ENCODE measurements at places on chromosomes 1 and 21.

DNA sequence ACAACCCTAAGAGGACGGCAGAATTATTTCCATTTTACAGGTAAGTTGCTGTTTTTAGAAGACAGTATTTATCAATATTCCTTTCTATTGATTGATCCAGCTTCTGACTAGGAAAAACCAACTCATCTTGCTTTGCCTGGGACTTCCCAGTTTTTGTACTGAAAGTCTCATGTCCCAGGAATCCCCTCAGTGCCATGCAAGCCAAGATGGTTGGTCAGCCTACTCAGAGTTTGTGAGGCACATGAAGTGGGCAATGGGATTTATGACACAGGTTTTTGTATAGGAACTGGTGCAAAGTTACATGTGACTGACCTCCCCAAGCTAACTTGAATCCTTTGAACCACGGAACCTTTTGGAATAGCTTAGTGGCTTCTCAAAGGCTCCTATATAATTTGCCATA lies 45.5 kb downstream of the GNG12 start:
- no peak for DNase-seq

DNA sequence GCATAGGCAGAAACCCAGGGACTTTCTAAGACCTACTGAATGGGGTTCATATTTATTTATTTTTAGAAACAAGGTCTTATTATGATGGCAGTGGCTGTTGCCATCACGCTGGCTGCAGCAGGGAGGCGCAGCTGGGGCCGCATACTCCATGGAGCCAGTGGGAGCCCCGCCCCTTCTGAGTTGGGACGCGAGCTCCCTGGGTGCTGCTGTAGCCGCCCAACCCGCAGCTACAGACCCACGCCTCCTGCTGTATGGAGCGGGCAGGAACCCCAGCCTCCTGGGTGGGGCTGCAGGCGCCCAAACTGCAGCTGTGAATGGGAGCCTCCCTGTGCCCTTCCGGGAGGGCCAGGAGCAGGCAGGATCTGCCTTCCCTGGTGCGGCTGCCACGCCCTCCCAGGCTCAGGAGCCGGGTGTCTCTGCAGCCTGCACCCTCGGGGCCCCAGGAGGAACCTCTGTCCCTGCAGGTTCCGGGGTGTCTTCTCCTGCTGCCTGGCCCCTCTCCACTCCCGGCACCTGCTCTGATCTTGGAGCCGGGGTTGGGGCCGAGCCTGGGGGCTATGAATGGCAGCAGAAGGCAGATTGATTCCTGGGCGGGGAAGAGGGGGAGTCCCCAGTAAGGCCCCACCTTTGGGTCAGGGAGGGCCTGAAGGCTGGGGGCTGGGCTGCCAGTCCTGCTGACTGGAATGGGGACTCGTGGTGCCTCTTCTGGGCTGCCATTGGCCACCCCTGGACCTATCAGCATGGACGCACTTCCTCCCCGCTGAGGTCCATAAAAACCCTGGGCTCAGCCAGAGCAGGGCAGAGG lies 66.5 kb upstream of the LRRN2 start:
- DNase-seq, result no peak

DNA sequence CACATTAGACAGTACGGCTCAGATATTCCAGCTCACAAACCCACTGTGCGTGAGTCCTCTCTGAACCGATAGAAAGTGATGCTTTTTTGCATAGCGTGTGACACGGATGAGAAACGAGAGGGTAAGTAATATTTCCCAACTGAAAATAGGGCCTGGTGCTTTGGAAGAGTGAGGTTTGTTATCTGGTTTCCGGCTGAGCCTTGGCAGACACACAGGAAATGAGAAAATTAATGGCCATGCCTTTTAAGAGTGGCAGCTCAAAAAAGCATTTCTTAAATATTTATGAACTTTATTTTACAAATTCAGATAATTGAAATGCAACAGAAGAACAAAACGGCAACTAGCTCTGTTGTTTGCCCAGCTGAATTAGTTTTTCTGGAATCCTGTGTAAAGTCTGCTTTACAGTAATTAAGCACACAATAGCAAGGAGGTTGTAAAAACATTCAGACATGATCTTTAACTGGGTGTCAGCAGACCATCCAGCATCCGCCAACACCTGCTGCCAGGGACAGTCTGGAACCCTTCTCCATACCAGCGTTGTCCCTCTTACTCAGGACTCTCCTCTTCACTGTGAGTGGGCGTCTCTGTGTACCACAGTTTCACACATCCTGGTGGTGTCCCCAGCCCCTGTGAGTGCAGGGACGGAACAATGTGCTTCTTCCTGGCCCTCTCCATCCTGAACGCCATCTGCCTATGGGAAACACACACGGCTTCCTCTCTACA lies 155.4 kb downstream of the PGBD5 start:
- DNase-seq, result no peak

GRCh38 chr1:199759268-199759730 lies 268.2 kb upstream of the NR5A2 start:
- no peak for DNase-seq

DNA sequence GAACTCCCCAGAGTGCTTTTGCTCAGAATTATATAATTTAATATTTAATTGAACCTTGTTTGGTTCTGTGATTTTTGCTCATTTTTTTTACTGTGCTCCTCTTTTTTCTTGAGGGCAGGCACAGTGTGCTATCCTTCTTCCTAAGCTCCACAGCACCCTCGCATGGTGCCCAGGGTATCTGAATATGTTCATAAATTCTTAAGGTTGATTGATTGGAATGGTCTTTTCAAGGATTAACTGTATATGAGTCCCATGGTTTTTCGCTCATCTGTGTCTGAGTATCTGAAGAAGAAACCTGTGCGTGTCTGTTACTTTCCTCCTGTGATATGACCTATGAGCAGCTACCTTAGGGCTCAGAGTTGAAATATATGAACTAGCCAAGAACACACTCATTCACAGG lies 393.7 kb downstream of the HLX start:
- no peak for DNase-seq

- no peak for DNase-seq
Measured at GRCh38 chr1:48558366-48558765, 86.4 kb upstream of the SPATA6 start.

- DNase-seq, result no peak
Measured at GRCh38 chr1:15422871-15423270, 13.2 kb downstream of the EFHD2 start.

- DNase-seq, result no peak
Measured at GRCh38 chr1:168585937-168586336, 9.5 kb downstream of the XCL1 start.

DNA sequence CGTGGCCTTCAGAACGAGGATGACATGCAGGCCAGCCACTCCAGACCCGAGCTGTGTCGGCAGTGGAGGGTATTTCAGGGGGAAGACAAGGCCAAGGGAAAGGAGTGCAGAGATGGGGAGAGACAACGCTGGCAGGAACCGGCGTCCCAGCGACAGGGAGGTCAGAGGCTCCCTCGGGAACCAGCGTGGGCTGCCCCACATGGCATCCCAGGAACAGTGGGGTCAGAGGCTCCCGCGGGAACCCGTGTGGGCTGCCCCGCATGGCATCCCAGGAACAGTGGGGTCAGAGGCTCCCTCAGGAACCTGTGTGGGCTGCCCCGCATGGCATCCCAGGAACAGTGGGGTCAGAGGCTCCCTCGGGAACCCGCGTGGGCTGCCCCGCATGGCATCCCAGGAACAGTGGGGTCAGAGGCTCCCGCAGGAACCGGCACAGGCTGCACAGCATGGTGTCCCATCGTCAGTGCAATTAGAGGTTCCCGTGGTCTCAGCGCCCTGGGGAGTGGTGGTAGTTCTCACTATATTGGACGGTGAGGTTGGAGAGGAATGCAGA lies 43.0 kb downstream of the SLC19A1 start:
- DNase-seq, result no peak

Measured in stimulated activated CD8-positive, alpha-beta memory T cell treated with anti-CD3 and anti-CD28 coated beads, Interleukin-7, amount 100 ng/mL, for 24 hours (primary cell).